ENCODE measurements at places on chromosomes 5 and 9.
A peak's percentile ranks its signal among the peaks of the same experiment; 100 is the strongest.

DNA sequence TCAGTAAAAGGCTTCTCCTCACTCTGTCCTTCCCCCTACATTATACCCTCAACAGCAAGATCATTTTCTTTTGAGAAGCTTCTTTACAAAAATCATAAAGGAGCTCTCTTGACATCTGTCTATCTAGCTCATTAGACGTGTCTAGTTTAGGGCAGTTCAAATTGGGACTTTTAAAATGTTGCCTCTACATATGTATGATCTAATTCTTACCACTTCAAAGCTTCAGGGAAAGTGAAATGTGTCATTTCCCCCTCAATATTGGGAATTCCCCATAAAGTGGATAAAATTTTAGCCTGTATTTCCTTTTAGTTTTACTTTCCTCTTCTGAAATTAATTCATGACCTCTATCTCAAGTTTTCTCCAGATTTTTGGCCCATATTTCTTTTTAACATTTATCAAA is 323.7 kb downstream of the ARRDC3 start:
- peak; percentile 4 for DNase-seq

GRCh38 chr5:116613445-116613844 is 38.8 kb upstream of the SEMA6A start:
- DNase-seq: no peak

DNA sequence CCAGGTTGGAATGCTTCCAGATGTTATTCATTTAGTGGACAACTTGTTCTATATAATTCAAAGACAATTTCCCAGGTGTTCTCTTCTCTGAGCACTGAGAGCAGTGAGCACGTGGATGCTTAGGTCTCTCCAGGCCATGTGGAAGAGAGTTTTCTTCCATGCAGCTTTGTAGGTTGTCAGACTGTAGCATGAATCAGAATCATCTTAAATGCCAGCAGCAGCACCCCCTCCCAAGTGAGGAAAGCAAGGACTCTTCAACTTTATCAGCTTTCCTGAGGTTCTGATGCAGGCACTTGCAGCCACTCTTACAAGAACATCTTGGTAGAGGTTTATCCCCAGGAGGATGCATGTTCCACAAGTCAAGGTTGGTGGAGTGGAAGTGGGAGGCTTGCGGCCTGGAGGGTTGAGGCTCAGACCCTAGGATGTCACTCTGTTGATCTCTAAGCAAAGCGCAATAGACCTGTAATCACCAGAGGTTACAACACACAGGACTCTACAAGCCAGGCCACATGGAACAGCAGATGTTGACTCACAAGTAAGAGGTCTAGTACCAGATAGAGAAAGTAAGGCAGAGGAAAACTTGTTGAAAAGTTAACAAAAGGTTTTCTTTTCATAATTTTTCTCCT is 47.7 kb downstream of the UGCG start:
- no peak for DNase-seq

GRCh38 chr5:123449424-123449974 is 26.3 kb upstream of the CEP120 start:
- no peak for DNase-seq

GRCh38 chr5:110342683-110343082 is 383.8 kb downstream of the TMEM232 start:
- DNase-seq: no peak
